ENCODE measurements at places on chromosomes 5 and 9.
A peak's percentile ranks its signal among the peaks of the same experiment; 100 is the strongest.

- DNase-seq, result no peak
Measured at GRCh38 chr9:69308206-69308931, 16.6 kb upstream of the ENTREP1 start.

- no peak for DNase-seq
Measured at GRCh38 chr5:22473886-22474285, 379.3 kb downstream of the CDH12 start.

- DNase-seq, result no peak
Measured at GRCh38 chr5:72871366-72872024, 55.0 kb downstream of the TNPO1 start.

GRCh38 chr9:91147079-91147708 is 214.5 kb downstream of the AUH start:
- no peak for DNase-seq

DNA sequence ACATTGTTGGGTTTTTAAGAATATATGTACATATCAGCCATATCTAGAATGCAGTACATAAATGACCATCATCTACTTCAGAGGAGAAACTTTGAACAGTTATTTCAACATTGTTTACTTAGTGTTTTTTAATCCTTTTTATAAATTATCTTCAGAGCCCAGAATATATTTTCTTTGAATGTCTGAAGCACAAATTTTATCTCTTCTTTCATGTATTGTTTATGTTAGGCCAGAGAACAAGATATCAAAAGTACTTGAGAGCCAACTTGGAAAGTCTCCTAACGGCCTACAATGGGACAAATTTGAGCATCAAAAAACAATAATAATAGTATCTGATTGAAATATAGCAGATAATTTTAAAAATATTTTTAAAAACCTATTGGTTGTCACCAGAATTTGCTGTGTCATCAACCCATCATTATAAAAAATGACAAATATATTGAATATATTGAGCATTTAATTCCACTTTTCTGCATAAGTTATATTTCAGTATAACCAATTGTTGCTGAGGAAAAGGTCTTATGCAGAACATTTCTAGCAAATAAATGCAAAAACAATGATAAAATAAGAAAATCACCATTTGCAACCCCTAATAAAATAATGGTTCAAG is 67.5 kb upstream of the CCNG1 start:
- no peak for DNase-seq

- DNase-seq, result no peak
Measured at GRCh38 chr5:131795879-131796792, 681 bp downstream of the FNIP1 start.

GRCh38 chr5:56166671-56167385 is 66.3 kb downstream of the ANKRD55 start:
- no peak for DNase-seq

GRCh38 chr5:132663771-132664695 is 6.1 kb downstream of the IL13 start:
- DNase-seq, result no peak

GRCh38 chr9:3385871-3386270 is 139.9 kb downstream of the RFX3 start:
- no peak for DNase-seq

DNA sequence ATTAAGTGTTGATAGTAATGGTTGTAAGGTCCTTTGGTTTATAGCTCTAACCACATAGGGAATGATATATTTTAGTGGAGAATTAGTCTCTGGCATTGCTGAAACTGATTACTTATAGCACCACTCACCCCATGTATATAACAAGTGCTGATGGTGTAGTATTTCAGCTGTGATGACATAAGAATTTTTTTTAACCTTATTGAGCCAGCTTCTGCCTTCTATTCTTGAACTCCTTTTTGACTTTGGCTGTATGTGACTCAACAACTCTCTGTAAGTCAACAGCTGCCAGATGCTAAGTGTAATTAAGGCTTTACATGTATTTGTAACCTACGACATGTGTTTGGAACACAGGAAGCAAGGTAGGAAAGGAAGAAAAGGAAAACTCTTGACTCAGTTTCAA is 929.6 kb upstream of the WWC1 start:
- peak; percentile 14 for DNase-seq

- no peak for DNase-seq
Measured at GRCh38 chr5:20077186-20077585, 89.2 kb upstream of the CDH18 start.

GRCh38 chr5:178389026-178389729 is 156.6 kb upstream of the PHYKPL start:
- no peak for DNase-seq

DNA sequence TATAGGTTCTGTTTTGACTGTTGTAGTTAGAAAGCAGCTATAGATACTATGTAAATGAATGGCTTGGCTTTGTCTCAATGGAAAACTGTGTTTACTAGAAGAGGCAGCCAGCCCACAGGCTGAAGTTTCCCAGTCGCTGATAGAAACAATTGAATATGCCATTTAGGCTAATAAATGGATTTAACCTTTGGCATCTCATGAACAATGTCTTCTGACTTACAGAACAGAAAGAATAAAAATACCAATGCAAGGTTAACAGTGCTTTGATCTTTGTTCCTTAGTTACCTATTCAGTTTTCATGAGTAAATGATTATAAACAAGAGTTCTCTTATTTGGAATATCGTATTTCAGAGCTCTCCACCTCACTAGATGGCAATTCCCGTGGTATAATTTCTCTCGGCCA is 120.6 kb downstream of the PAM start:
- DNase-seq, result no peak

GRCh38 chr9:4662108-4662988 is at the start of gene PLPP6:
Gene PLPP6, plus strand, starts transcription at chr9:4662294. Its CDS starts 82 bp downstream, at chr9:4662376.
- peak; percentile 30 for DNase-seq

- no peak for DNase-seq
Measured at GRCh38 chr9:4769321-4770080, 23.2 kb upstream of the RCL1 start.

DNA sequence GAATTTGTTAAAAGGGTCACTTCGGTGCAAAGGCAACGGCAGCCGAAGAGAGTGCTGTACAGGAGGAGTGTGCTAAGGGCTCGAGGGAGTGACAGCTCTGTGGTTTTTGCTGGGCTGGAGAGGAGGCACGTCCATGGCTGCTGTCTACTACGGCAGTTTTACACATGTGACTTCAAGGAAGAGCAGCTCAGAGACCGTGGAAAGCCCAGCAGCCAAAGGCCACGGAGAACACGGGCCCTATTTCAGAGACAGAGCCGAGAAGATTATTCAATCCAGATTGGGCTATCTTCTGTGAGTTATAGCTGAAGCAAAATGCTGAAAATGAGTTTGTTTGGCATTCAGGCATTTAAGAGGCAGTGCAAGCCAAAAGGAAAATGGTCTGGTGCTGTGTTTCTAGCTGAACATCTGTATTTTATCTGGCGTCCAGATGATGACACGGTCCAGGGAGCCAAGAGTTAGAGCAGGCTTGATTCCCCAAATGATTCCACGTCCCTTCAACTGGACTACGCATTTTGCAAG is 96.4 kb downstream of the RFK start:
- DNase-seq, result peak; percentile 21
